ENCODE measurements at places on chromosomes 11 and 22. TPM values are rescaled to one million over a fixed set of nuclear protein-coding genes. Genes with fewer than 3 reads are reported as not detected.
A peak's percentile ranks its signal among the peaks of the same experiment; 100 is the strongest.

DNA sequence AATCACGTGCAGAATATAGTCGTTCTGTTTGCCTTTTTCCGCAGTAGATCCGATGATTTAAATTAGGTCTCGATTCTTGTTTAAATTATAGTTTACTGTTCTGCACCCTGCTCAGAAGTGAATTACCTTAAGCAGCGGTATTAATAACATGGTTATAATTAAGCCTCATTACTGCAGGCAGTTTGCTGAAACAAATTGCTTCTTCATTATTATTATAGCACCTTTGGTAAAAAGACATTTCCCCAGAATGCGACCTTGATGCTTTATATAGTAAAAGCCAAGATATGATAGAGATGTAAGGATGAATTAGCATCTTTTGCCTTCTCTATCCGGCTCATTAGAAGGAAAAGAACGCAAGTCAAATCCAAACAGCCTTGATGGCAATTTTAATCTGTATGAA, 625.2 kb upstream of the CADM1 start:
- no peaks in the 10 kb centered on the region for H3K4me1 ChIP-seq
- no peak overlapping the region for H3K4me3 ChIP-seq
- no peak overlapping the region for H3K27ac ChIP-seq

DNA sequence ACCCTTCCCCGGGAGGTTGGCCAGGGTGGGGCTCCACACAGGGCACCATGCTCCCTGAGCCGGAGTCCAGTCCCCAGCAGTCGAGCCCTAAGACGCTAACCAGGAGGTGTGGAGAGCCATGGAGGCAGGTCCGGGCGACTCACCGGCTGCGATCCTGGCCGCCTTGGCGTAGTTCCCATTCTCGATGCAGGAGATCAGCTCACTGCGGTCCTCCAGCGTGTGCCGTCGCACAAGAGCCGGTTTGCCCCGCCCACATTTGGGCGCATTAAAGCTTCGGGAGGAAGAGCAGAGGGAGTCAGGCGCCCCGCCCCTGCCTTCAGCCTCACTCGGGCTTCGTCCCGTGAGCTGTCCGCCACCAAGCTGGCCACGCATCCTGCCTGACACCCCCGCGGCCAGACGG, 50.8 kb downstream of the BRD1 start:
- H3K27me3 ChIP-seq = no peaks in the 10 kb centered on the region
- no peak overlapping the region for H3K27ac ChIP-seq
- no peaks in the 10 kb centered on the region for H3K4me1 ChIP-seq
- no peak overlapping the region for H3K4me3 ChIP-seq

DNA sequence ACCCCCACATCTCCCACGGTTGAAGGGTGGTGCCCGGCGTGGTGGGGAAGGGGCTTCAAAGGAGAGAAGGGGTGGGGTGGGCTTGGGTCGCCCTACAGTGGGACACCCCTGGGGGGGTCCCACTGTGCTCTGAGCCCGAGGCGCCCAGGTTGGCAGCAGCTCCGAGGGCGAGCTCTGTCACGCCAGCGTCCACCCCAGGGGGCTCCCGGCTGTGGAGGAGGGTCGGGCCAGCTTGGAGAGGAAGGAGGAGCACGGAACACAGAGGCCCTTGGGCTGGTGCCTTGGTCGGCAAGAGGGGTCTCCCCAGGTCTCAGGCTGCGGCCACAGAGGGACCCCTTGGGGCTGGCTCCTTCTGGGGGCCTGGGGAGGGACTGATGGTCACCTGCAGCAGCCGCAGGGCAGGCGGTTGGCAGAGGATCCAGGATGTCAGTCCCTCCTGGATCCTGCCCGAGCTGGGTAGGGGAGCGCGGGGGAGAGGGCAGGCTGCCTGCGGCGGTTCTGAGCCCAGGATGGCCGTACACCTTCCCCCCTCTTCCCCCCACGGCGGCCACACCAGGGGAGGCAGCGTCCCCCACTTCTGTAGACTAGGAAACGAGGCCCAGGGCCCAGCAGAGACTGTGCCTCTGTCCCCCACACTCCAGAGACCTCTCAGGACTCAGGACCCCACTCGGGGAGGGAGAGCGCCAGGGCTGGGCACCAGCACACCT, 788 bp downstream of the MUC6 start:
- H3K27ac ChIP-seq = no peak overlapping the region
- no peaks in the 10 kb centered on the region for H3K27me3 ChIP-seq
- no peak overlapping the region for H3K4me3 ChIP-seq
- no peak for DNase-seq
- no peaks in the 10 kb centered on the region for H3K4me1 ChIP-seq
- no peaks in the 10 kb centered on the region for H3K36me3 ChIP-seq

- H3K4me1 ChIP-seq = no peaks in the 10 kb centered on the region
- H3K4me3 ChIP-seq = no peak overlapping the region
- H3K27me3 ChIP-seq = no peaks in the 10 kb centered on the region
- DNase-seq = no peak
- H3K27ac ChIP-seq = no peak overlapping the region
- no peaks in the 10 kb centered on the region for H3K36me3 ChIP-seq
Measured at GRCh38 chr11:83721263-83721662, 435.1 kb upstream of the CCDC90B start.

GRCh38 chr11:92251980-92252379, 27.4 kb downstream of the FAT3 start:
- H3K4me1 ChIP-seq = peaks cover 11% of the 10 kb centered on the region
- no peaks in the 10 kb centered on the region for H3K27me3 ChIP-seq
- H3K27ac ChIP-seq = peak overlapping the region; percentile 35
- no peaks in the 10 kb centered on the region for H3K36me3 ChIP-seq
- DNase-seq = no peak

The BAIAP2L2 gene
- polyA plus RNA-seq = 2.3 TPM

GRCh38 chr22:45290410-45290936, 5.7 kb downstream of the UPK3A start:
- no peaks in the 10 kb centered on the region for H3K4me1 ChIP-seq
- H3K27me3 ChIP-seq = no peaks in the 10 kb centered on the region
- H3K36me3 ChIP-seq = no peaks in the 10 kb centered on the region
- no peak overlapping the region for H3K4me3 ChIP-seq

GRCh38 chr11:29361369-29361768, 655.5 kb downstream of the KCNA4 start:
- DNase-seq = no peak
- H3K27ac ChIP-seq = no peak overlapping the region
- no peak overlapping the region for H3K4me3 ChIP-seq
- no peaks in the 10 kb centered on the region for H3K4me1 ChIP-seq
- H3K36me3 ChIP-seq = no peaks in the 10 kb centered on the region
- H3K27me3 ChIP-seq = no peaks in the 10 kb centered on the region

DNA sequence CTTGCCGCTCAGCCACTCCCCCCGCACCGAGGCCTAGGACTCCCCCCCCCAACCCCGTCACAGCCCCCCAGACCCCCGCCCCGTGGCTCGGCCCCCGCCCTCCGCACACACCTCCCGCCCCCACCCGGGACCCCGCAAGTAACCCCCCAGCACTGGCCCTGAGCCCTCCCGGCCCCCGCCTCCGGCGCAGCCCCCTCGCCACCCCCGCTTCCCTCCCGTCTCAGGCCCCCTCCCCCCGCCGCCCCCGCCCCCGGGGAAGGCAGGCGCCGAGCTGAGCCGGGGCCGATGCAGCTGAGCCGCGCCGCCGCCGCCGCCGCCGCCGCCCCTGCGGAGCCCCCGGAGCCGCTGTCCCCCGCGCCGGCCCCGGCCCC, 1.5 kb downstream of the SHANK3 start:
- H3K4me3 ChIP-seq = no peak overlapping the region
- H3K27ac ChIP-seq = no peak overlapping the region
- H3K36me3 ChIP-seq = no peaks in the 10 kb centered on the region

DNA sequence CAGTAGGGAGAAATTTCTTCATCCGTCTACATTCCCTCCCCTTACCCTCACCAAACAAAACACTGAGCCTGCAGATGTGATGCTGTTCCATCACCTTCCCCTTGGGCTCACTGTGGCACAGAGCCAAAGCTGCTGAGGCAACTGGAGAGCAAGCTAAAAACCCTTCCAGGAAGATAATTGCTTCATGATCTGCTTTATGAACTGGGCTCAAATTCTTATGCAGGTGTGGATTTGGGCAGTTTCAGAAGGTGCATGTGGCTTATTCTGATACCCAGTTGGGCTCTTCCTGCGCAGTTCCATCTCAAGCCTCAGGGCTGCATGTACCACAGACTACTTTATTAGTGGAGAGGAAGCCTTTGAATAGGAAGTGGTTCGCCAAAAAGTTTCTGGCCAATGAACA, 58.3 kb downstream of the AAMDC start:
- no peaks in the 10 kb centered on the region for H3K4me1 ChIP-seq
- H3K27me3 ChIP-seq = no peaks in the 10 kb centered on the region
- peak; percentile 59 for DNase-seq
- H3K36me3 ChIP-seq = peaks cover under 1% of the 10 kb centered on the region
- H3K27ac ChIP-seq = no peak overlapping the region
- no peak overlapping the region for H3K4me3 ChIP-seq

DNA sequence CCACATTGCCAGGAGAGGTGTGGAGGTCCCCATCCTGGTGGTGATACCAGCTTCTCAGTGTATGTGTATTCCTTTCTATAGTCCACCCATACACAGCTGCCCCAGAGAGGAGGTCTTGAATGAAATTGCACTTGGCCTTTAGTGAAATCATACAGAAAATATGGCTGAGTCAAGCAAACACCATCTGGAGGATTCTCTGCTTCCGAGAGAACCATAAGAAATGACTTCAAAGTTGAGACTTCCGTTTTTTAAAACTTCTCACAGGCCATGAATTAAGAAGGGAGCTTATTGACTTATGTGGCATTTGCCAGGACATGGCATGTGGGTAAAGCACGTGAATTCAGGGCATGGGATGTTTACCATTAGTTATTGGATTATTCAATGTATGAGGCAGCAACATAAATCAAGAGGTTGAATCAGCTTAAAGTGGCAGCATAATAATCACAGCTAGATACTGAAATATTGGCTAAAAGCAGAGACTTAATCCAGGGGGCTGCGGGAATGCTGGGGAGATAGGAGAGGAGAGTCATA, 119.1 kb upstream of the MTNR1B start:
- DNase-seq = no peak
- no peak overlapping the region for H3K27ac ChIP-seq
- H3K4me3 ChIP-seq = no peak overlapping the region
- H3K36me3 ChIP-seq = no peaks in the 10 kb centered on the region
- no peaks in the 10 kb centered on the region for H3K4me1 ChIP-seq

DNA sequence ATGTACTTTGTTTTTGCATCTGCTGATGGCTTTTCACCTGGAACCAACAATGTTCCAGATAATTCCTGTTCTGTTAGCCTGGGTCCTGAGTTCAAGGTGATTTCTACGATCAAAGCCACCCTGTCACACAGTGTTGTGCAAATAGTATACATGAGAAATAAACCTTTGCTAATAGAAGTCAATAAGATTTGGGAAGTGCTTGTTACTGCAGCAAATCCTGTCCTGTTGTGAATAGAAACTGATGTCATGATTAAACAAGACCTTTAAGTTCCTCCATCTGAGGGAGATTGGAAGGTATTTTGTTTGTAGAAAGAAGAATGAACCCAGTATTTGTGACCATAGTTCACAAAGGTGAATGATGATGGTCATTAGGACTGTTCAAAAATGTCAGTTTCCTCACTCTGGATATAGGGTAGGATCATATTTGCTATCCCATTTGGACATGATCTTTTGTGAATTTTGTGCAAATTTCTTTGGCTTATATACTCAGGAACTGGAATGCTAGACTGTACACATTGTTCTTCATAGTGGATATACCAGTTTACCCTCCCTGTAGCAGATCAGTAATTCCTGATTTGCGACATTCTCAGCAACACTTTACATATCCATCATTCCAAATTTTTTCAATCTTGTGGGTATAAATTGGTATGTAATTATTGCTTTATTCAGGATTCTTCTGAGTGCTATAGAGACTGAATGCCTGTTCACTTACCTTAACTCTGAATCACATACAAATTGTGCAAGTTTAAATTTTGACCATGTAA, 428.5 kb downstream of the METTL15 start:
- DNase-seq = no peak
- H3K4me3 ChIP-seq = no peak overlapping the region
- no peaks in the 10 kb centered on the region for H3K4me1 ChIP-seq
- H3K36me3 ChIP-seq = no peaks in the 10 kb centered on the region
- H3K27me3 ChIP-seq = no peaks in the 10 kb centered on the region
- no peak overlapping the region for H3K27ac ChIP-seq

- H3K27me3 ChIP-seq = no peaks in the 10 kb centered on the region
- H3K27ac ChIP-seq = peak overlapping the region; percentile 63
- H3K36me3 ChIP-seq = no peaks in the 10 kb centered on the region
- H3K4me1 ChIP-seq = no peaks in the 10 kb centered on the region
- no peak for DNase-seq
Measured at GRCh38 chr11:75815345-75816168, 547 bp downstream of the UVRAG start.

- H3K4me3 ChIP-seq = no peak overlapping the region
- no peak overlapping the region for H3K27ac ChIP-seq
- no peaks in the 10 kb centered on the region for H3K27me3 ChIP-seq
- H3K4me1 ChIP-seq = no peaks in the 10 kb centered on the region
- no peak for DNase-seq
- no peaks in the 10 kb centered on the region for H3K36me3 ChIP-seq
Measured at GRCh38 chr11:84524422-84525051, 1102.6 kb downstream of the DLG2 start.

DNA sequence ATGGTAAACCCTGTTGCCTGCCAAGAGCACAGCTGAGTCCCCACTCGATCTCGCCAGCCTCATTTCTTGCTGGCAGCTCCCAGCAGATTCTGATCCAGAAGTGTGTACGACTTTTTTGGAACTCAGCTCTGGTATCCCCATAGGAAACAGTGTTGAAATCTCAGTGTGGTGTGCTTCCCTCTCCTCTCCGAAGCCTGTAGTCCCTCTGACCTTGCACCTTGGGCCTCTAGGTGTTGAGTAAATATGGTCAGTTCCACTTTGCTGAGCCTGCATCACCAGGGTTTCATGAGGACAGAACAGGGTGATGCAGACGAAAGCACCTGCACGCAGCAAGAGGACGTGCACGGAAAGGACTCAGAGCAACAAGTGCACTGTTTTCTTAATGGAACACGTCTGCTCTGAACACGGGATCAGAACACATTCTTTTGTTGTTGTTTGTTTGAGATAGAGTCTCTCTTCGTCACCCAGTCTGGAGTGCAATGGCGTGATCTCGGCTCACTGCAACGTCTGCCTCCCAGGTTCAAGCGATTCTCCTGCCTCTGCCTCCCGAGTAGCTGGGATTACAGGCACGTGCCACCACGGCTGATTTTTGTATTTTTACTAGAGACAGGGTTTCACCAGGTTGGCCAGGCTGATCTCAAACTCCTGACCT, 3.8 kb upstream of the CPT1A start:
- H3K4me3 ChIP-seq = no peak overlapping the region
- no peak for DNase-seq
- H3K27me3 ChIP-seq = no peaks in the 10 kb centered on the region

- no peak overlapping the region for H3K27ac ChIP-seq
- H3K4me1 ChIP-seq = no peaks in the 10 kb centered on the region
- no peak for DNase-seq
- H3K4me3 ChIP-seq = no peak overlapping the region
Measured at GRCh38 chr11:693415-693831, 1.6 kb downstream of the DEAF1 start.

The CDC42BPG gene
- 0.56 TPM for polyA plus RNA-seq

- no peak overlapping the region for H3K4me3 ChIP-seq
- H3K36me3 ChIP-seq = no peaks in the 10 kb centered on the region
- no peaks in the 10 kb centered on the region for H3K4me1 ChIP-seq
Measured at GRCh38 chr11:69950621-69951020, 127.5 kb upstream of the ANO1 start.

GRCh38 chr11:113529606-113530005, 54.4 kb upstream of the DRD2 start:
- H3K4me1 ChIP-seq = no peaks in the 10 kb centered on the region
- H3K27ac ChIP-seq = no peak overlapping the region
- H3K36me3 ChIP-seq = no peaks in the 10 kb centered on the region
- H3K27me3 ChIP-seq = no peaks in the 10 kb centered on the region

All from aorta (tissue), 5 donors.